CD4-positive, alpha-beta T cell treated with Interleukin-4 for 1 hour (primary cell): ENCODE measurements at places on chromosomes 7 and 10.

GRCh38 chr7:132872034-132872433, 209.9 kb downstream of the CHCHD3 start:
- no peak for DNase-seq

GRCh38 chr10:28769091-28769604, 91.8 kb downstream of the BAMBI start:
- DNase-seq, result no peak

- DNase-seq, result no peak
Measured at GRCh38 chr10:110069502-110069982, 61.8 kb downstream of the ADD3 start.

- DNase-seq, result no peak
Measured at GRCh38 chr7:139798221-139798620, 20.4 kb upstream of the HIPK2 start.

DNA sequence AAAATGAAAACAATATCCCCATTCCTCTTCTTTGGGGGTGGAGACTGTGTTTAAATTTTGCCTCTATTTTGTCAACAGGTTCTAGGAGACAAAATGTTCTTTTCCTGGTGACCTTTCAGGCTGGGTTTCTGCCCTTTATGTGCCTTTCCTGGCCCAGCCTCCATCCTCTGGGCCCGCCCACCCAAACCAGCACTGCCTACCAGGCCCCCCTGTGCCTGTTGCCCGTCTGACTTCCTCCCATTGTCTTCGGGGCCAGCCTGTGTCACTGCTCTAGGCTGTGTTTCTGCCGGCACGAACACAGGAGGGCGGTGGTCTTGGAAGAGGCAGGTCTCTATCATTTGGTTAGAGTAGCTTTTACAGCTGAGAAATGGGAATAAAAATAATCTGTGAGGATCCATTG, 13.9 kb downstream of the TSPAN14 start:
- DNase-seq, result peak; percentile 66

DNA sequence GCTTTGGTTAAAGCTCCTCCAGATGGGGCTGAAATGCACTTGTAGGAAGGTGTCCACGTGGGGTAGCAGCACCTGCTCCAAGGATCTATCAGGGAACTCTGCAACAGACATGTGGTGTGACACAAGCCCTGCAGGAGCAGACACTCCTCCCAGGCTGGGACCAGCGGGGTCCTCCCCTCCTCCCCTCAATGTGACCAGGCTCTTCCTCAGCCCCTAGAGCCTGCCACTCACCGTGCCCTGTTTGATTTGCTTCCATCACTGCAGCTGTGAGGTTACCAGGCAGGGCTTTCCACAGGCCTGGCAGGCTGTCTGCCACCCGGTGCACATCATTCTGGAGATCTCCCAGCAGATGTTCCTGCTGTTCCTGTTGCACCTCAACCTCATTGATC, 13.4 kb downstream of the MMRN2 start:
- DNase-seq, result no peak
